ENCODE measurements at places on chromosomes 2 and 18.

- no peak for DNase-seq
Observed at GRCh38 chr2:69509011-69509749, 71.9 kb upstream of the NFU1 start.

DNA sequence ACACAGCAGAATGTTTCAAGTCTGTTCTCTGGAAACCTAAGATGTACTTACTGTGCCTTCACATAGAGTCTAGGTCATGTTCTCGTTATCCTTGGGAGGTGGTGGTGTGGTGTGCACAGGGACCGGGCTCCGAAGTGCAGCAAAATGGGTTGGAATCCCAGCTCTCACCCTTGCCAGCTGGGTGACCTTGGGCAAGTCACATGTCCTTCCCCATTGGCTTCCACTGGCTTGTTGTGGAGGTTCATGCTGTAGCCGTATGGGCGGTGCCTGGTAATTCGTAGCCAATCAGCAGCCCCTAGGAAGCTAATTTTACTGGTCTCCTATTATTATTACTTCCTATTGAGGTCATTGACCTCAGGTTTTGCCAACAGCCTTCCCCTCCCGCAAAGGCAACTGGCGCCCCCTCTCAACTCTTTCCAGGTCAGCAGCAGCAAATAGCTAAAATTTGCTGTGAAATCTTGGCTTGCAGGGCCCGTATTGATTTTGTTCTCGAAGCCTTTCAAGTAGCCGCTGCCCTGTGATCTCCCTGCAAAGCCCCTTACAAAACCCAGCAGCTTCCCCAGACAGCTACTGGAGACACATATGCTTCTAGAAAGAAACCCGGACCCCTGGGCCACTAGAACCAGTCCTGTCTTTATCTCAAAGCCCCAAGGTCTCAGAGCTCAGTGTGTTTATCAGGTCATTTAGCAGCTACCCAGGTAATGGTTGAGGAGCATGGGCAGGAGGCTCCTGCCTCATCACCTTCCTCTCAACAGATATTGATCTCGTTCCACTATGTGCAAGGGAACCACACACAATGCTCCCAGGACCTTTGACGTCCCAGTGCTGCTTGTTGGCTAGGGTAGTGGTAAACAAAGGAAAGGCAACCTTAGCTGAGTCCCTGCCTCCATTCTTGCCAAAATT is 66.5 kb upstream of the SLC1A4 start:
- DNase-seq, result no peak

DNA sequence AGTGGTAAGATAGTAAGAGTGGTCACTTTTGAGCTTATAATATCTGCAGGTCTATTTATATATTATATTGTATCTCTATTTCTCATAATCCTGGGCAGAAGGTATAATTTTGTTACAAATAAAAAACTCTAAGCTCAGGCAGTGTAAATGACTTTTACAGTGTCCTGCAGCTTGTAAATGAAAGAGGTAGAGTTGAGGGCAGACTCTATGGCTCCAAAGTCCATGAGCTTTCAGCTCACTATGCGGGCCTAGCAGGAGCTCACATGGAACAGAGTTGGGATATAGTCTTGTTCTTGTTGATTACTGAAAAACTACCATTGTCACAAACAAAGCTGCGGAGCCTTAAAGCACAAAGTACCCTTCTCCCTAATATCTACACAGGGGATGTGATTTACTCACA is 361.4 kb downstream of the LNPK start:
- no peak for DNase-seq

GRCh38 chr18:47756364-47757016 is 174.0 kb downstream of the SMAD2 start:
- DNase-seq, result peak; percentile 7

Data from GM04504 (cell line).